Mesangial cell (primary cell): ENCODE measurements at places on chromosomes 12 and 14. TPM values are rescaled to one million over a fixed set of nuclear protein-coding genes. Genes with fewer than 3 reads are reported as not detected.

Gene PDE3A
- 11.4 and 25.6 TPM in 2 replicates for total RNA-seq

Gene SRRM4
- total RNA-seq, result under 0.01 TPM in 2 replicates

Gene SLC2A3
- 10.4 and 16.6 TPM in 2 replicates for total RNA-seq

Gene GPRC5D
- total RNA-seq, result 0.13 TPM in 1 of 2 replicates, not detected in the other

Gene NELL2
- total RNA-seq, result under 0.01 and 0.49 TPM in 2 replicates

Gene TOMM20L
- not detected in 2 replicates for total RNA-seq

Gene C12orf60
- 0.65 and 1.5 TPM in 2 replicates for total RNA-seq

Gene PCBP2
- 263 and 427 TPM in 2 replicates for total RNA-seq

Gene CMKLR1
- total RNA-seq, result 0.81 TPM in 1 of 2 replicates, not detected in the other

Gene KCNC2
- total RNA-seq, result 0.51 TPM in 1 of 2 replicates, not detected in the other

Gene RAB21
- total RNA-seq, result 7.5 and 7.7 TPM in 2 replicates

Gene KRT6C
- not detected in 2 replicates for total RNA-seq

Gene LRRC10
- not detected in 2 replicates for total RNA-seq

Gene CLEC2B
- not detected in 2 replicates for total RNA-seq

Gene BICDL1
- 0.65 and 10.4 TPM in 2 replicates for total RNA-seq

Gene C14orf39
- total RNA-seq, result not detected in 2 replicates

Gene ABCC9
- total RNA-seq, result 0.33 and 1.9 TPM in 2 replicates

Gene FLRT2
- total RNA-seq, result 2.6 and 8.1 TPM in 2 replicates

Gene PZP
- total RNA-seq, result not detected in 2 replicates

Gene HOXC10
- total RNA-seq, result 10.3 and 17.9 TPM in 2 replicates

Gene NYNRIN
- 6.7 and 22.6 TPM in 2 replicates for total RNA-seq

Gene WDR20
- 10.8 and 17.1 TPM in 2 replicates for total RNA-seq

Gene BBOF1
- total RNA-seq, result 2.3 TPM in 2 replicates

Gene HOXC12
- total RNA-seq, result not detected in 2 replicates

Gene RPS6KL1
- total RNA-seq, result 3.7 and 4.6 TPM in 2 replicates

Gene TEX52
- not detected in 2 replicates for total RNA-seq

Gene IL31
- total RNA-seq, result not detected in 2 replicates

Gene TNFAIP2
- total RNA-seq, result 81.6 and 138 TPM in 2 replicates

Gene ITGB7
- total RNA-seq, result 0.89 TPM in 1 of 2 replicates, not detected in the other

Gene OR4Q3
- not detected in 2 replicates for total RNA-seq

Gene BTG1
- total RNA-seq, result 8.5 and 14.2 TPM in 2 replicates

Gene ST8SIA1
- total RNA-seq, result 0.13 and 0.16 TPM in 2 replicates

Gene MIP
- total RNA-seq, result 0.98 TPM in 1 of 2 replicates, not detected in the other
